ENCODE measurements at places on chromosomes 2 and 18.

DNA sequence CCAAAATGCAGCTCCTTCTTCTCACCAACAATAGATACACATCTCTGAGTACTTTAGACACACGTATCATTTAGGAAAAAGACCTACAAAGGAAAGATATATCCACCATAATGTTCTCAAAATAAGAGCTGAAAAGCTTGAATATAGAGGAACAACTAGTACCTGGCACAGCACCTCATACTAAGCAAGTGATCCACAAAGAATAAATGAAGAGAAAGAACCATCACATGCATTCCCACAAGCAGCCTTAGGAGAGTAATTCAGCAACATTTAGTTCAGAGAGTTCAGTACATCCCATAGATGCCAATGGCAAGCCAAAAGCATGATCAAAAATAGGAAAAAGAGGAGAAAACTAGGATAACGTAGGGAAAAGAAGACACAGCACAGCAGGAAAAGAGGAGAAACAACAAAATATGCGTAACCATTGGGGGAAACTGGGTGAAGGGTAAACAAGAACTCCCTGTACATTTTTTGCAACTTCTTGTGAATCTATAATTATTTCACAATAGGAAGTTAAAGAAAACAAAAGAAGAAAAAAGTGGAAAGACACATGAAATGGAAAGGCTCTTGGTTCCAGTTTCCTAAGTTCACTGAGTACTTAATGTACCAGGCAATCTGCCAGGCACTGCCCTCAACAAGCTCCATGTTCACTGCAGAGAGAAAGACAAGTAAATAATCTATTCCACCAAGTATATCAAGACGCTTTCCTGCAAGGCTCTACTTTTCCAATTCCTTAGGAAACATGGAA, 22.3 kb downstream of the CLASP1 start:
- no peak for DNase-seq

GRCh38 chr18:36655074-36655473, 173.7 kb downstream of the TPGS2 start:
- DNase-seq: no peak

DNA sequence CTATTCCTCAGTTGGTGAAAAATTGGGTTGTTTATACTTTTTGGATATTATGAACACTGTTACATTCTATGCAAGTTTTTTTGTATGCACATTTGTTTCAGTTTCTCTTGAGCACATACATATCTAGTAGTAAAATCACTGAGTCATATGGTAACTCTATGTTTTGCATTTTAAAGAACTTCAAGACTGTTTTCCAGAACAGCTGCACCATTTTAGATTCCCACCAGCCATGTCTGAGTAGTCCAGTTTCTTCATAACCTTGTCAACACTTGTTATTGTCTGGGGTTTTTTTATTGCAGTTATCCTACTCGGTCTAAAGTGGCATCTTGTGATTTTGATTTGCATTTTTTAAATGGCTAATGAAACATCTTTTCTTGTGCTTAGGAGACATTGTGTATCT, 100.3 kb upstream of the OTOS start:
- no peak for DNase-seq

DNA sequence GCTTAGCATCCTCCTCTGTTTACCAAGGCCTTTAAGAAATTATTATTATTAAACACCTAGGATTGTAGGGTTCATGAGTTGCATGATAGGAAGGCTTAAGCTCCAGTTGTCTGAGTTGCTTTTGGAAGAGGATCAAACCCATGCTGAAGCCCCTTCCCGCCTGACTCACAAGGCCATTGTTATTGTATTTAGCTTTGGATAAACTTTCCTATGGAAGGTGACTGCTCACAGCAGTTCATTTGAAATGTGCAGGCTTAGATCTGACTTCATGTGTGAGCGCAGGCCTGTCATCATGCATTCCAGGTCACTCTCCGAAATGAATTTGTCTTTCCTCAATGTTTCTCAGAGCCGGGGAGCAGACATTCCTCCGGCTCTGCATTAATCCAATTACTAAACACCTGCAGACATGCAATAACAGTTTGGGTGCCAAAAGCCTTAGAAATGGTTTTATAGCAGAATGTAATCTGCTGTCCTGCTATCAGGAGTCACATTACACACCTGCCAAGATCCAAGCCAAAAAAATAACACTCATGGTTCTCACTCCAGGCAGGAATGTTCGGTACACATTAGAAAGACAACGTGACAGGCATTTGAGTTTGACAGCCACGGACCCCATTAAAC, 119.9 kb downstream of the OSR1 start:
- no peak for DNase-seq

GRCh38 chr2:206062724-206063123, 23.2 kb downstream of the INO80D start:
- no peak for DNase-seq

- DNase-seq: no peak
Measured at GRCh38 chr2:1795261-1796231, 51.2 kb upstream of the PXDN start.
